Kidney glomerular epithelial cell (primary cell): ENCODE measurements at places on chromosomes 6 and 20.

DNA sequence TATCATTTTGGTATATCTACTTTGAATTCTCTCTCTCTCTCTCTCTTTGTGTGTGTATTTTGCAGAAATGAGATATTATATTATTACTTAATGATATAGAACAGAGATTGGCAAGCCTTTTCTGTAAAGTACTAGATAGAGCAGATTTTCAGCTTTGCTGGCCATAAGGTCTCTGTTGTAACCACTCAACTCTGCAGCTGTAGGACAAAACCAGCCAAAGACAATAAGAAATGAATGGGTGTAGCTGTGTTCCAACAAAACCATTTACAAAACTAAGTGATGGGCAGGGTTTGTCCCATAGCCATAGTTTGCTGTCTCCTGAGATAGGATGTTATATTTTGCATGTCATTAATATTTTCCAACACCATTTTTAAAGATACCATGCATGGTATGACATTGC is 91.2 kb upstream of the TSHZ2 start:
- no peak for DNase-seq

- peak; percentile 47 for DNase-seq
Observed at GRCh38 chr6:137975188-137975940, 108.3 kb downstream of the TNFAIP3 start.

- DNase-seq = no peak
Observed at GRCh38 chr20:47999166-47999565, 213.9 kb upstream of the SULF2 start.

- DNase-seq = no peak
Observed at GRCh38 chr6:75849329-75850025, 100.4 kb downstream of the MYO6 start.

- no peak for DNase-seq
Observed at GRCh38 chr6:21726676-21727075, 133.1 kb downstream of the SOX4 start.

- DNase-seq = no peak
Observed at GRCh38 chr6:105102186-105102585, 77.6 kb downstream of the POPDC3 start.

GRCh38 chr20:61822396-61822795 is 243.3 kb downstream of the TAF4 start:
- no peak for DNase-seq

DNA sequence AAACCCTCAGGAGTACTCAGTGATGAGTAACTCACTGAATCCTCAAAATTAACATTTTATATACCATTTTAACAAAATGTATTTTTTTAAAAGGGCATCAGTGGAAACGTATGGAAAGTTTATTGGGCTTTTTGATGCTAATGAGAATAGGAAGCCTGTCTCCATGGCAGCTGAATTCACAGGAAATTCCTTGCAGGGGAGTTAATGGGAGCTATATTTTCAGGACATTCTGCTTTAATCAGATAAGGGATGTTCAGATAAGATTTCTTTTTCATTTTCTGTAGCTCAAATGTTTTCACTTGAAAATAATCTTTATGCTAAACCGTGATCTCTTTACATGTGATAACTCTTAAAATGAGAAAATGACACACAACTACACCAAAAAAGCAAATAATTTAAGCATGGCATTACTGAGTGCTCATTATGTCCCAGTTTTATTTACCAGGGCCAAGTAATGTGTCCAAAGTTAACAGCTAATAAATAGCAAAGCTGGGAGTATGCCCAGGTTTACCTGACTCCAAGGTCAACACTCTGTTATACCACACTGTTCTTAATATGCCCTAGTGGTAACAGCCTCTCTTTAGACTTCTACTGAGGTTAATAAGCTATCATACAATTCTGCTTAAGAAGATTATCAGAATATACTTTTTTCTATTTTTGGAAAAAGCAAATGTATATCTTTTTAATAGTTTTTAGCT is 348.1 kb downstream of the GRIK2 start:
- DNase-seq = no peak

- no peak for DNase-seq
Observed at GRCh38 chr6:105794870-105795269, 291.3 kb upstream of the PRDM1 start.

GRCh38 chr6:88807622-88808021 is 155.8 kb downstream of the RNGTT start:
- DNase-seq = no peak

DNA sequence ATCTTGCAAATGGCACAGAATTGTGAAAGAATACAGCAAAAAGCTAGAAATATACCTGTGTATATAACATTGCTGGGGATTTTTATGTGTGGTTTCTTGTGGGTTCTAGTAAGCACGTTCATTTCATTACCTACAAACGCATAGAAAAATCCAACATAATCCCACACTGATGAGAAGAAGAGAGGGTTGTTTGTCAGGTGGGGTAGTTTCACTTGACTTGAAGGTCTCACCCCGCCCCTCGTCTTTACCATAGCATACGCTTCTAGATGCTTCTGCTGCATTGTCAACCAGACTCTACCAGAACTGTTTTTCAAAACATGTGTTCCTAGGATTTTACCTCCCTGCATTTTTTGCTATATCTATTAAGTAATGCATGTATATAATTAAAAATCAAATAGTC is 284.1 kb upstream of the TAB2 start:
- no peak for DNase-seq

- peak; percentile 47 for DNase-seq
Observed at GRCh38 chr6:35731414-35731735, 5.5 kb upstream of the ARMC12 start.

- no peak for DNase-seq
Observed at GRCh38 chr6:7933794-7934193, 23.2 kb upstream of the TXNDC5 start.

DNA sequence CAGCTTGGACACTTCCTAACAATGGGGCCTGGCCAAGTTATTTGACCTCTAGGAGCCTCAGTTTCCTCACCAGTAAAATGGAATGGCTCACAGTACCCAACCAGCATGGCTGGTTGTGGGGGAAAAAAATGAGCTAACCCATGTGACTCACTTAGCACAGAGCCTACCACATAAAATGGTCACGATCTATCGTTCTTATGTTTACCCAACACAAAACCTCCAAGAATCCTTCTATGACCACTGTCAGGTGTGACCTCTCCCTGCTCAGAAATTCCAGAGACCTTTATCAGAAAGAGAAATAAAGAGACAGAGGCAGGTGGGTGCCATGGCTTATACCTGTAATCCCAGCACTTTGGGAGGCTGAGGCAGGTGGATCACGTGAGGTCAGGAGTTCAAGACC is 39.4 kb downstream of the BPIFB1 start:
- no peak for DNase-seq

- no peak for DNase-seq
Observed at GRCh38 chr20:43669332-43669731, 2.4 kb downstream of the MYBL2 start.

DNA sequence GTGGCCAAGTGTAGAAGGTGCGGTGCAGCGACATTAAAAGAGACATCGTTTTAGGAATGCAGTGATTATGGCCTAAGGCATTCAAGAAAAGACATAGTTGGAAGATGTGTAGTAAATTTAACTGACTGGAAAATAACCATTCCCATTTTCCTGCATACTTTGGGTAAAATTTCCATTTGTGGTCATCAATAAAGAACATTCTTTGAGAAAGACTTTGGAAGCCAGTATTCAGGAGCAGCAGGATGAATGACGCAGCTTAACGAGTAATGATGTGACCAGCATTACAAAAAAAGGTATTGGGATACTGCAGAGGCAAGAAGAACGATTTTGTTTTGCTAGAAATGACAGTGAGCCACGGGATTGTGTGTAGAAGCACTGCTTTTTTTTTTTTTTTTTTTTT is 7.0 kb upstream of the RWDD1 start:
- DNase-seq = no peak

DNA sequence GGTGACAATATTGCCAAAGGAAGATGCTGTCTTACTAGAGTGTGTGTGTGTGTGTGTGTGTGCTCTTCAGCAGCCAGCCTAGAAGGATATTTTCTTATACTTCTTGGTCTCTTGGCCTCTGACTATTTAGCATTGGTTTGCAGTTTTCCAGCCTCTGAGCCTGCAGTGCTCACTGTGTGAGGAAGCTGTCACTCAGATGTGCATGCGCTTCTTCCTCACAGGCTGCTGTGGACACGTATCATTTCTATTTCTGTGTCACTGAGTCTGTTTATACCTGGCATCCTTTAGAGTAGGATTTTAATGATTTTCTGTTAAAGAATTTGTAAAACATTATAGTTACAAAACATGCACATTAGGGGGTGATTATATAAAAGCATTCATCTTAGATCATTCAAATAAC is 83.3 kb downstream of the ALDH8A1 start:
- DNase-seq = no peak

- no peak for DNase-seq
Observed at GRCh38 chr6:17679726-17680125, 27.0 kb downstream of the NUP153 start.

- DNase-seq = no peak
Observed at GRCh38 chr6:158485431-158485830, 74.5 kb upstream of the TMEM181 start.

DNA sequence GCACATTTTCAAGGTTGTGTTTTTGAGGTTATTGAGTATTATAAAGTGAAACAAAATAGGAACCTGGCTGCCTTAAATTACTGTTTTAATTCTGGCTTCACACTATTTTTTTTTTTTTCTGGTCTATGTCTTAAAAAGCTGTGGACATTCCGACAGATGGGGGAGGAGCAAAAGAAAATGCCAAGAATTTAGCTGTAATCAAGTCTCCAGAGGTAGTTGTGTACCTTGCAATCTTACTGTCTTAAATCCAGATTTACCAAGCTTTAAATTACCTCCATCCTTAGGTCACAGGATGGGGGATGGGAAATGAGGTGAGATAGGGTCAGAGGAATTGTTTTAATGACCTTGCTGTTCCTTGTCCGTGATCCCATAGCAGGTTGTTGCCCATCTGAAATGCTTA is 182.8 kb downstream of the UTRN start:
- no peak for DNase-seq

DNA sequence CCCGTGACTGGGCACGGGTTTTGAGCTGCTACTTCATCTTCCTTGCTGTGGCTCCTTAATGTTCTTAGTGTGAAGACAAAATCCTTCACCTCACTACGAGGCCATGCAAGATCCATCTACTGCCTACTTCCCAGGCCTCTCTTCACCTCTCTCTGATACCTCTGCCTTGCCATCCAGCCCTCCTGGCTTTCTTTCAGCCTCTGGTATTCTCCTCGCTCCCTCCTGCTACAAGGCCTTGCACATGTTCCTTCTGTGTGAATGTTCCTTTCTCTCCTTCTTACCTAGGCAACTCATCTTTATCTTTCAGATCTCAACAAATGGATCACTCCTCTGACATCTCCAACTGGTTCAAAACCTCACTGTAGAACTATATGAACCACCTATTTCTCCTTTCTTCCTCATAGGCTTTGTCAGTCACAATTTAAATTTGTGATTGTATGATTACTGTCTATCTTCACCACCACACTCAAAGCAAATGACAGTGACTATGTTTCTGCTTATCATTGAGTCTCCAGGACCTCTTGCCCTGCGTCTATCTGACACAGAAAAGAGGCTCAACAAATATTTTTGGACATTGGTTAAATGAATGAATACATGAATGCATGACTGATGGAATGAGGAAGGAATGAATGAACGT is 19.8 kb downstream of the HEY2 start:
- DNase-seq = no peak

DNA sequence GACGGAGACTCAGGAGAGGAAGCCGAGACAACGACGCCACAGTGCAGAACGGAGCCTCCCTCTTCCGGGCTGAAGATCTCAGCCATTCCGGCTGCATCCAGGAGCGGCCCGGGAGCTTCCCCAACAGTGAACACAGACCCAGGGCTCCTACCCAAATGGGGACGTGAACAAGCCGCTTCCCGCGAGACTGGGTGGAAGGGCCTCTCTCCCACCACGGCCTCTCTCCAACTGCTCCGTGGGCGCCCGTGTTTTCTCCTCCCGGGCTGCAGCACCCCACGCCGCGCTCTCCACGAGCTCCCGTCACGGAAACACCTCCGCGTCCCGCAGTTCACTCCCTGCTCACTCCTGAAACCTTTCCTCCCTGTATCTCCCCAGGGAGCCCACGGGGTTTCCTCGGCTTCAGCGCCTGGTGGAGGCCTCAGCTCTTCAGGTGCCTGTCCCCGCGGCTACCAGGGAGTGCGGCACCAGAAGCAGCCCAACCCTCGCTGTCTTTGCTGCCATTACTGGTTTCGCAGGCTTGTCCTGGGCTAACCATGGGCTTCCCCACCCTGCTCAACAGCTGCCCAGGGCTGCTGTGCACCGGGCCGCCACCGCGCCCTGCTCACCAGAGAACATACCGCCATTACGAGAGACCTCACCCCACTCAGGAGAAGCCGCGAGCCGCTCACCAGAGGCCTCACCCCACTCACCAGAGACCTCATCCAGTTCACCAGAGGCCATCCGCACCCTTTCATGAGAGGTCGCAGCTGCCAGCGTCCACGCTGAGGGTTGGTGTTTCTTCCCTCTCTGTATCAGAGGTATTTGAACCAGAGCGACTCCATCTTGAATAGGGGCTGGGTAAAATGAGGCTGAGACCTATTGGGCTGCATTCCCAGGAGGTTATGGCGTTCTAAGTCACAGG is 922.8 kb downstream of the QKI start:
- DNase-seq = no peak

DNA sequence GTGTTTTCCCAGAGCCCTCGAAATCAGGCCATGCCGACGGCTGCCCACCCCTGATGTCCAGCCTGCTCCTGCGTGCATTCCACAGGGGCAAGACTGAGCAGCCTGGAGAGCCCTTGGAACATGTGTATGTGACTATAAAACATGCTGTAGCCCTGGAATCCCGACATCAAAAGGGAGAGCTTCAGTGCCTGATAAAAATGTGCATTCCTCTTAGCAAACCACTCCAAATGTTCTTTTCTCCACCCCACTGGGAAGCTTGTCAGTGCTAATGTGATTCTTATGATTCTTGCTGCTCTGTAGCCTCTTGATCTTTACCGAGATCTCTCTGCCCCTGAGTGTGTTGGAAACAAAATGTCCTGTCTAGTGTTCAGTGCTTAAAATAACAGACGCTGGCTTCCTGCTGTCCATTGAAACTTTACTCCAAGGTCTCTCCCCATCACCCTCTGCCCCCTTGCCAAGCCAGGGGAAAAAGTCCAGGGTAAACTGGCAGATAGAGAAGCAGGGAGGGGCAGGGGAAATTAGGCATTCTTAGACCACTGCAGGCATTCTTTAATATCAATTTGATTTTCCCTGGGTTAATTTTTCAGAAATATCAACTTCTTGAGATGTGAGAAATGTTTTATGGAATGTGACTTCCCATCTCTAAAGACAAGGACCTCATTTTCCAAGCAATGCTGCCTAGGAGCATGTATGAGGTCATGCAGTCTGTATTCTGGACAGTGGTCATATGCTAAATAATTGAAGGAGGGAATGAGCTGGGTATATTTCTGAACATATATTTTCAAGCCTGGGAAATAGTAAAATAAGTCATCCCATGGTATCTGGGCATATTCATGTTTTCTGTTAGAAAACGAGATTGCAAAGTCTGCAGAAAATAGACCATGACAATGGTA is 73.8 kb upstream of the ISM1 start:
- no peak for DNase-seq

GRCh38 chr20:45060294-45060693 is 40.6 kb downstream of the KCNS1 start:
- DNase-seq = no peak

- DNase-seq = no peak
Observed at GRCh38 chr20:8246716-8247115, 114.7 kb downstream of the PLCB1 start.

- no peak for DNase-seq
Observed at GRCh38 chr20:6877633-6878032, 110.1 kb downstream of the BMP2 start.

- DNase-seq = peak; percentile 94
Observed at GRCh38 chr20:13430346-13431002, 208.3 kb downstream of the TASP1 start.

- no peak for DNase-seq
Observed at GRCh38 chr6:30740540-30740870, 2.0 kb downstream of the FLOT1 start.
